ENCODE measurements at places on chromosomes 2 and 18.

DNA sequence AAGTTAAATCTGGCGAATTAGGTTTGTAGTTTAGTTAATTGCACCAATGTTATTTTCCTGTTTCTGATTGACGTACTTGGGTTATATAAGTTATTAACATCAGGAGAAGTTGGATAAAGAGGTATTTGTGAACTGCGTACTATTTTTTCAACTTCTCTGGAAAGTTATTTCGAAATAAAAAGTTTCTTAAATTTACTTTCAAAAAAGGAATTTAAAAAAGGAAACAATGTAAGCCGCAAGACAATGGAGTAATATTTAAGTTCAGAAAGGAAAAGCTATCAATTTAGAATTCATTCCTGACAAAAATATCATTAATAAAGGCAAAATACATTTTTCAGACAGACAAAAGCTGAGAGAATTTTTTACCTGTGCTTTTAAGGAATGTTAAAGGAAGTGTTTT is 47.7 kb downstream of the RAB10 start:
- no peak for DNase-seq

DNA sequence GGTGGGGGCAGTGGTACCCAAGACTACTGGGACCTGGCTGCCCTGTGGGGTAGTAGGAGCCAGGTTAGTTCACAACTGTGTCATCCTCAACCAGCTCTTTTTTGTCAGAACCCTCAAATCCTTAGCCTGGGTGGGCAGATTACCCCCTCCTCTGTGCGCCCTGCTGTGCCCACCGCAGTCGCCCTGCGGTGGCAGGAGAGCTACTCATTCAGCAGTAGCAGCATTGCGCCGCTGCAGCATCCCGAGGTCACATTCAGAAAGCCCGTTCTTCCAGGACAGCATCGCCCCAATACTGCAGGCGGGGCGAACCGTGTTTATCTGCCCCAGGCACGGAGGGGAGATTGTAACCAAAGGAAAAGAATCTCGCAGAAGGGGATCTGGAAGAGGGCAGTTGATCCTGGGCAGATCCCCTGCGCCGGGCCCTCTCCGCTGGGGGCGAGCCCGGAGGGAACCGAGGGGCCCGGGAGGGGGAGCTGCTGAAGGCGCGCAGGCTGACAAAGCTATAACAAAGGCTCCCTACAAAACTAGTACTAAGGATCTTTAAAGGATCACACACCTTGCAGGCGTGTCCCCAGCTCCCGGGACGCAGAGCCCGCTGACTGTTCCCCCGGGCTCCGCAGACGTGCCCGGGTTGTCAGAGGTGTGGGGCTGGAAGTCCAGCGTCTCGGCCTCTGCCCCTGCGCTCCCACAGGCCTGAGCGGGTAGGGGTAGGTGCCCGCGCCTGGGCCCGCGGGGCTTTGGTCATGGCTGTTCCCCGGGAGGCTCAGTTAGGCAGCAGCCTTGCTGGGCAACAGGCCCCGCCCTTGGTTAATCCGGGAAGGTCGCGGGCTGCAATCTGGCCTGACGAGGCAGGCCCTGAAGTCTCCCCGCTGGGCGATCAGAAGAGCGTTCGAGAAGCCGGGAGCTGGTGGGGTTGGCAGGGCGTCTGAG is 13.2 kb downstream of the POU3F3 start:
- DNase-seq, result no peak

- no peak for DNase-seq
Observed at GRCh38 chr2:189267925-189268579, 88.5 kb upstream of the COL5A2 start.

GRCh38 chr2:11012131-11012693 is 100.5 kb downstream of the KCNF1 start:
- no peak for DNase-seq

DNA sequence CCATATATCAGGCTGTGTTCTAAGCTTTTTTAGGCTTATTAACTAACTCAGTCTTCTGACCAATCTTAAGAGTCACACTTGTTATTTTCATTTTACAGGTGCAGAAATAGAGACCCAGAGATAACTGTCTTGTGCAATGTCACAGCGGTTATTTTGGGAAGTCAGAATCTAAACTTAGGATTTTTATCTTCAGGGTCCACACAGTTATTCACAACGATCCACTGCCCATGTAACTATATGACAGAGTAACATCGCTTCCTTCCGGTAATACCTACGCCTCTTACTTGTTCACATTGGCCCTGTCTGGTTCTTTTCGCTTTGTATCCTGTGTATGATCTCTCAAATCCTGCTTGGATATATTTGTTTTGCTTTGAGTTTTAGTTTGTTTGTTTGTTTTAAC is 631.7 kb downstream of the LRP1B start:
- DNase-seq, result no peak

DNA sequence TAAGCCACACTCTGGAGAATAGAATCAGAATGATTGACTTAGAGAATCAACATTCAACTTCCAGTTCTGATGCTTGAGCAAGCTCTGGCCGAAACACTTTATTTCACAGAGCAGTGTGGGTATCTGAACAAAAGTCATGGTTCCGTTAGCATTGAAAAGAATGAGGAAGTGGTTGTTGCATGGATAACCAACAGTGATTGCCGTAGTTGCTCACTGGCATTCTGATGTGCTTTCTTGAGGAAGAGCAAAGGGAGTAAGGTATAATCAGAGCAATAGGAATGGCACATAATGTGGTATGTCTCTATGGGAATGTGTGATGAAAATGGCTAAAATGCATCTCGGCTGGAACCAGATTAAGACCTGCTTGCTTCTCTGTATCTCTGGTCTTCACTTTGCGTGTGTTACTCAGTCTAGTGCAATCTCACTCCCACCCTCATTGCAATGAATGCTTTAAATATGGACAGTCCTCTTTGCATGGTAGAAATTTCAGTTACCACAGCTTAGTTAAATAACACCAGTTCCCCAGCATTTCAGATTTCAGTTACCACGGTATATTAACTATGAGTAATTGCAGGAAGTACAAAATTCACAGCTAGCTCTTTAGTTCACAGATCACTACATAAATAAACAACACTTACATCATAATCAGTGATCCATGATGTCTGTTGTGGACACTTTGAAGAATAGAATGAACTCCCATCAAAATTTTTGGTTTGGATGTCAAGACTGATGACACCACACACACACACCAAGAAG is 7.8 kb upstream of the RAB12 start:
- DNase-seq, result peak; percentile 42

DNA sequence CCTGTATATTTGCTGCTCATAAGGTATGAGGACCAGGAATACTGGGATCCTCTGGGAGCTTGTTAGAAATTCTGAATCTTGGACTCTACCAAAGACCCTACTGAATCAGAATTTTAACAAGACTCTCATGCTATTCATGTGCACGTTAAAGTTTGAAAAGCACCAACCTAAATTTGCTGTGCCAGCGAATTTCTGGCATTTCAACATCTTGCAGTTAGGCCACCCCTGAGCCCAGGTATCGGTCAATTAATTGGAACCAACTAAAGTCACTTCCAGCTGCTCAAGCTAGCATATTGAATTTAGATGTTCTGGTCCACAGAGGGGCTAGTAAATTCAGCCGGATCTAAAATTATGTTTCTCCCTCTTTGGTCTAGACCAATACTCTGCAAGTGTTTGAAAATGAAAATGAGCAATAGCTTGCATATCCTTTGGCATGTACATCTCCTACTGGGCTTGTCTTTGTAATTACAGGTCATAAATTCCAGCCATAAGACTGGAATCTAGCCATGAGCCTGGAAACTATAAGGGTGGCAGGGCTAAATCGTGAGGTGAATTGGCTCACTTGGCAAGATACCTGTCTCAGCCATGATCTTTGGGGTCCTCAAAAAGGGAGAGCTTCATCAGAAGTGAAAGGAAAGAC is 72.4 kb downstream of the SKA1 start:
- DNase-seq, result no peak

DNA sequence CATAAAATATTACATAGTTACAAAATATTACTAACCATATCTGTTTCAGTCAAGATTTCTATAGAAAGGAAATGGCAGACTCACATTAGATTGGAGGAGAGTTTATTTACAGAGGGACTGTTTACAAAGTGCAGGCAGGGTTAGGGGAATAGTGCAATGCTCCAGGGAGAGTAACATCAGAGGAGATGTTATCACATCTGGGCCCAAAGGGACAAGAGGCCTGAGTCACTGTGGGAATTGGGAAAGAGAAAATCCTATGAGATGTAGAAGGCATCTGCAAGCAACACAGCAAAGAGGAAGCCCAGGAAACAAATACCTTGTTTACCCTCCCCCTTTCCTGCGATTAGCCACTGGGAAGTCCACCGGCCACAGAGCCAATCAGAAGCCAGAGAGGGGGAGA is 227.3 kb upstream of the TANK start:
- DNase-seq, result no peak

- DNase-seq, result no peak
Observed at GRCh38 chr2:212284166-212284565, 254.4 kb downstream of the ERBB4 start.

- no peak for DNase-seq
Observed at GRCh38 chr18:63207143-63207790, 112.3 kb downstream of the BCL2 start.

GRCh38 chr2:215419769-215420470 is 15.9 kb downstream of the FN1 start:
- no peak for DNase-seq

- DNase-seq, result no peak
Observed at GRCh38 chr2:236177967-236178889, 10.0 kb upstream of the GBX2 start.

DNA sequence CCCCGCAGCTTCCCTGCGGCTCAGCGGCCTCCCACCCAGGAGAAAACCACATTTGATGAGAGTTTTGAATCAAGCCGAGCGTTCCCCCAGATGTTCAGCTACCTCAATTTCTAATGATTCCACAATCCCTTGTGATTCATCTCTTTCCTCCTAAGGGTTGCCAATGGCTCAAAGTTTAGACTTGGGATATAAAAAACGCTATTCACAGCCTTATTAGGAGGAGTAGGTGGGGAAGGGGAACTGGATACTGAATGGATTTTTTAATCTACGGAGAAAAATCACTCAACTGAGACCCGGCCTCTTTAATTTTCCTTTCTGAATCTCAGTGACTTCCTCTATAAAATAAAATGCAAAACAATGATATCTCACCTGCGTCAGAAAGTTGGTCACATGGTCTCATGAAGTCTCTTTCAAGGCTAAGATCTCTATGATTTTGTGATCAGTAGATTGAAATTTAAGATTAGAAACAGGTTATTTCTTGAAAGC is 192.6 kb upstream of the TCF4 start:
- peak; percentile 47 for DNase-seq

DNA sequence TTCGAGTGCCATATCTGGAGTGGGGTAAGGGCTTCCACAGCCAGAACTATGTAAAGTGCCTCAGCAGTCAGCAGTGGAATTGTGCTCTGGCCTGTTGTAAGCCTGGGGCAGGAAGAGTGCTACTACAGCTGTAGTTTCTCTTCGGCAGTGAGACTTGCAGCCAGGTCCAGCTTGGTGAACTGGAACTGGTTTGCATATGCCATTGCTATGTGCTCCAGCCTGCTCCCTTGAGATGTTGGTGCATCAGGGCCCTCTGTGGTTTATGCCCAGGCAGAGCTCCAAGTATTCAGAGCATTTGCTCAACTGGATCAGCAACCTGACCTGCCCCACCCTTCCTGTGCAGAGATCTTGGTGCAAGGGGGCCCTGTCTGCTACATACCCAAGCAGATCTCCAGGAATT is 47.8 kb downstream of the ZNF804A start:
- peak; percentile 59 for DNase-seq

DNA sequence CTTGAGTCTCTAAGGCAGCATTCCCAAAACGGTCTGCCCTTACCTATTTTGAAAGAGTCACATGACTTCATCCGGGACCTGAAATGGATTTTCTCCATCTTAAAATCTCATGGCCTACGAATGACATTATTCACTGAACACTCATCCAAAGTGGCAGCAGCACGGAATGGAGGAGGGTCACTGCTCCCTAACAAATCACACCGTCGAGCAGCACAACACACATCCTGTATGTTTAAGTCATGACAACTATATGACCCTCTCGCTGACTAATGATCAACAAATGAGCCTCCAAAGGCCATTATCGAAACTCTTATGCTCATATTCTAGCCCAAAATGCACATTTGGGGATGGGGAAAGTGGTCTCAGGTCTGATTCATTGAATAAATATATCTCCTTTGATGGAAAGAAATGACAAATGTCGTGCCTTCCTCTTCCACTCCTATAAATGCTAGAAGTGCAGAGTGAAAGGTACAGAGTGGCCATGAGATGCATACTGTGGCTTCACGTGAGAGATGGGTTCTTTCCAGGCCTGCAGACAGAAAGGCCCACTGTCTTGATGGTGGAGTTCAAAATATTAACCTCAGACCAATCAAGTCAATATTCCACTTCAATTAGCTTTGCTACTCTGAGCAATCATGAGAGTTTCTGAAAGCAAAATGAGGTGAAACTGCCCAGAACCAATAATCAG is 70.8 kb downstream of the C2orf76 start:
- DNase-seq, result no peak

- no peak for DNase-seq
Observed at GRCh38 chr2:240573071-240573515, 4.8 kb downstream of the RNPEPL1 start.

- peak; percentile 67 for DNase-seq
Observed at GRCh38 chr2:56749152-56749752, 565.5 kb downstream of the CCDC85A start.

- peak; percentile 68 for DNase-seq
Observed at GRCh38 chr2:134306521-134306920, 52.6 kb downstream of the MGAT5 start.

GRCh38 chr2:189751080-189751658 is 11.4 kb downstream of the OSGEPL1 start:
- DNase-seq, result peak; percentile 29

- no peak for DNase-seq
Observed at GRCh38 chr2:144484201-144484948, 35.5 kb downstream of the ZEB2 start.

DNA sequence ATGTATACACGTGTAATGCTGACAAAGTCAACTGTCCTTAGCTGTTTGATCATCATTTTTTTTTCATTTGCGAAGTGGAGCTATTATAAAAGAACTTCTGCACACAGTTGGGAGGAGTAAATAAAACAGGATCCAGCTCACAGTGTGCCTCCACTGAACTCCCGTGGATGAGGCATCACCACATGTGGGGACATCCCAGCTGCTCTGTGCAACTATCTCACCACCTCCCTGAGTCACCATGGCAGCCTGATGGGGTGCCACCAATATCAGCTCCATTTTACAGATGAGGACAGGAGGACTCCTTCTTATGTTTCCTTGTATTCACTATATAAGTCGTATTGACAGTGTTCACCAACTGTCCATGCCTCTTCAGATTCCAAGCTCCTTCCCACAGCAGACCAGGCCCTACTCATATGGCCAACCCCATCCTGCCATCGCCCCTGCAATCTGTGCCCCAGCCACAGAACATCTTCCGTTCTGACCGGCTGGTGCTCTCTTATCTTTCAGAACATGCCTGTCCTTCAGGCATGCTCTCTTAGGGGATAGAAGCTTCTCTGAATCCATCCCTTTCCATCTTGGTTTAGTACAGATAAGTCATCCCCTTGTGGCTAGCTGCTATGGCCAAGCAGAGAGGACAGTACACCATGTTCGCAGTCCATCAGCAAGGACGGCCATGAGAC is 288.1 kb downstream of the RNF144A start:
- DNase-seq, result no peak

GRCh38 chr2:111666160-111666559 is 217.8 kb downstream of the ANAPC1 start:
- no peak for DNase-seq

GRCh38 chr2:65490222-65490621 is 57.8 kb upstream of the SPRED2 start:
- DNase-seq, result no peak

- peak; percentile 21 for DNase-seq
Observed at GRCh38 chr18:32550963-32551362, 80.3 kb upstream of the GAREM1 start.

All from bronchial epithelial cell (primary cell).